ENCODE measurements at places on chromosomes 16 and 17.

DNA sequence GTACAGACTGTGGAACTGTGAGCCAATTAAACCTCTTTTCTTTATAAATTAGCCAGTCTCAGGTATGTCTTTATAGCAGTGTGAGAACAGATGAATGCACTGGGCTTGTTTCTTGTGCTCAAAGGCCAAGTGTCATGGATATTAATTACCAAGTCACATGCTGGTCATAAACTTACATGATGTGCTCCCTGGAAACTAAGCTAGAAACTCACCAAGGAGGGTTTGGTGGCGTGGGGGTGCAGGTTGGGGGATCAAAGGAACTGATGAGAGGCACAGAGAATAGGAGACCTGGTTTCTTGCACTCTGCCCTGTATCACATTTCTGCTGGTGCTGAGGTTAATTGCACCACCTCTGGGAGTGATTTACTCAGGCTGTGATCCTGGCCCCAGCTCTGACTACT lies 31.2 kb upstream of the TMC5 start:
- no peak for DNase-seq

- no peak for DNase-seq
Observed at GRCh38 chr17:61239327-61239726, 160.3 kb upstream of the TBX2 start.

DNA sequence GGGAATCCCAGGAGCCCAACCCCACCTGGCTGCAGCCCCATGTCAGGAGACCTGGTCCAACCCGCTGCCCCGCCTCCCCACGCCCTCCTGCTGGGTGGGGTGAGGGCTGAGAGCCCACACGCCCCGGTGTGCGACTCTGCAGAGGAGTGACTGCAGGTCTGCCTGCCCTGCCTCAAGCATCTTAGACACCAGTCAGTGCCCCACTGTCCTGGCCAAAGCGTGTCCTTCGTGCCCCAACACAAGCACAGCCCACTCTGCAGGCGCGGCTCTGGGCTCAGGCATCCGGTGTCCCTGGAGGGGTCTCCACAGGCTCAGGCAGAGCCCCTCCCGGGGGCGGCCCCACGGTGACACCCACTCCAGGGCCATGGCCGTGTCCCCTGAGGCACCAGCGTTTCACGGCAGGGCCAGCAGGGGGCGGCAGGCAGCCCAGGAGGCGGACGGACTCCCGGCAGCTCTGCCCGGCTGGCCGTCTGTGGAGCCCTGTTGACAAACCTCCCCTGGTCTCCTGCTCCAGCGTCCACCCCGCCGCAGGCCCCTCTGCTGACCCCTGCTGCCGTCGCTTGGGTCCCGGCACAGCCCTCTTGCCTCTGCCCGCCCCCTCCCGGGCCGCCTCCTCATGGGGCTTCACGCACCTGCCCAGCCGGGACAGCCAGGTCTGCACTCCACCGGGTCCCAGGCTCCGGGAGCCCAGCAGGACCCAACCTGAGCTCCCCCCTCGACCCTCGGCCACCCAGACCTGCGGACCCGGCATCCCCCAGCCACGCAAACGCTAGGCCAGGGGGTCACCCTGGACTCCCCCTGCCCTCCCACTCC lies 8.6 kb upstream of the UBE2I start:
- peak; percentile 35 for DNase-seq

DNA sequence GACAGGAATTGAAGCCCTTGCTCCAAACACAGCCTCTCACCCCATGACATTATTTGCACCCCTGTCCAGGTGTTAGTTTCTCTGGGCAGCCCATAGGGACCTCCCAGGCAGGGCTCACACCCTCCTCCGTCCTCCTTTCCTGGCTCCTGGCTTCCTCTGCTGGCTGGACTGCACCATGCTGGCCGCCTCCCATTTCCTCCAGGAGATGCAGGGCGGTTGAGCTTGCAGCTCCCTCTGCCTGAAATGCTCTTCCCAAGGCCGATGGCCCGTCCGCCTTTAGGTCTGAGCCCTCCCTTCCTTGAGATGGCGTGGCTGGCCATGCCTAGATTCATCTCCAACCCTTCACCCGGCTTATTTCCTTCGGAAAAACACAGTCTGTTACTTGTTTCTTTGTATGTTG lies 334.8 kb downstream of the SNX29 start:
- no peak for DNase-seq

DNA sequence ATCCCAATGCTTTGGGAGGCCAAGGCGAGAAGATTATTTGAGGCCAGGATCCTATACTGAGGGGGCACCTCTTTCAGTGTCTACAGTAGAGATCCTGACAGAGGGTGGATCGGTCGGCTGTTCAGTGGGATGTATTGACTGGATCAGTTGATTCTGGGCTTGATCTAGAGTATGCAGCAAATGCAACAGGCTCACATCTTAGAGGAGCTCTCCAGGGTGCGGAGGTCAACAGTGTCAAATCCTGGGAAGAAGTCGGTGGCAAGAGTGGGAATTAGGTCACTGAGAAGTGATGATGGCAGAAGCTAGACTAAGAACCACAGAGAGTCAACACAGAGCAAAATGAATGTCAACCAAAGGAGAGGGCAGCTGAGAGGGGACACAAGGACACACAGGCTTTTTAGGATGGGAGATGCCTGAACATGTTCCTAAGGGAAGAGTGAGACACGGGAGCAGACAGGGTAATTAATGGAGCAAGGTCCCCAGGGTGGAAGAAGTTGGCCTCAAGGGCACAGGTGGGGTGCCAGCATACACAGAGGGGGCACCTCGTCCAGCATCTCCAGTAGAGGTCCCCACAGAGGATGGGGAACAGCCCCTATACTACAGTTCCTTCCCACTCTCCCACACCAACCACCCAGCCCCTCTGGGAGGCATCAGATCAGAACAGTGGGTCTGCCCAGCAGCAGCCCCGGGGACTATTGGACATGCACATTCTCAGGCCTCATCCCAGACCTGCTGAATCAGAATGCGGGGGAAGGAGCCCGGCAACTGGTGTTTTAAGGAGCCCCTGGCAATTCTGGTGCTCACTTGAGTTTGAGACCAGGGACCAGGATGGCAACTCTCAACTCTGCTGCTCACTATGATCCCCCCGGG lies 10.0 kb upstream of the CYTH1 start:
- DNase-seq = no peak

DNA sequence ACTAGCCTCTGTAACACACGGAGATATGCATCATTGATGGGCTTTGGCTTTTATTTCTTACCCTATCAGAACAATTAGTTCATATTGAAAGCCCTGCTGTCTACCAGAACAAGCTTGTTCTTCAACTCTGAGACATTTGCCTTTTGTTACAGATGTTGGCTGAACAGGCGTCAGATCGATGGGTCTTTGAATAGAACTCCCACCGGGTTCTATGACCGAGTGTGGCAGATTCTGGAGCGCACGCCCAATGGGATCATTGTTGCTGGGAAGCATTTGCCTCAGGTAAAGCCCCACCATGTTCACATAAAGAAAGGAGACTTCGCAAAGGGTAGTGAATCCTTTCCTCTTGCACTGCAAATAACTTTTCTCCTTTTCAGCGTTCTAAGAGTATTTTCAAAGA lies 232.1 kb downstream of the PHKB start:
- DNase-seq = no peak

GRCh38 chr16:23959072-23959751 lies 123.4 kb downstream of the PRKCB start:
- peak; percentile 81 for DNase-seq

GRCh38 chr16:76535-77272 lies 1.3 kb upstream of the MPG start:
- peak; percentile 58 for DNase-seq

DNA sequence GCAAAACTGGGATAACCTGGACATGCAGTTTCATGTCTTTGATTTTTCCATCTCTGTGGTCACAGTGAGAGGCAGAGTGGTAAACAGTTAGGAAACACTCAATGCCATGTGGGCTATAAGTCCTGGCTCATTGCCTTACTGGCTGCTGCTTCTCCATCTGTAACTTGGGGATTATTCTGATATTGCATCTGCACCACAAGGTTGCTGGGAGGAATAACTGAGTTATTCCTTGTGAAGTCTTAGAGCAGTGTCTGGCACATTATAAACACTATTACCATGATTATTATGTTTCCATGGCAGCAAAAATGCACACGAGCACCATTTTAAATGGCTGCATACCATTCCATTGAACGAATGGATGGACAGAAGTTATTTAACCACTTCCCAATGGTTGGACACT lies 111.7 kb upstream of the CDH5 start:
- no peak for DNase-seq
